ENCODE measurements at places on chromosomes 4 and X.

DNA sequence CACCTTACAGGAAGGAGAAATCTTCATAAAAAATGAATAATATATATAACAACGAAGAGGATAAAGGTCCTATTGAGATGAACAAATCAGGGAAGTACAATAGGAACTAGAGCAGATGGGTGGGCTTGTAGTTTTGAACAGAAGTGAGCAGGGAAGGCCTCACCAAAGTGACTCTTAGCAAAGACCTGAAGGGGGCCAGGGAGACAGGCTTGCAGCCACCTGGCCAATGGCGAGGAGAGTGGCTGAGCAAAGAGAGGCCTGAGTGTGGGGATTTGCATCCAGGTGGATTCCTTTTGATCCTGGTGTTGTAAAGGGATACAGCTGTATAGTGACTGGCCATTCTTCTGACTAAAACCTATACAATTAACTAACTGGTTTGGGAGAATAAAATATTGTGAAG, 354.1 kb downstream of the CAMK2D start:
- no peak for DNase-seq

DNA sequence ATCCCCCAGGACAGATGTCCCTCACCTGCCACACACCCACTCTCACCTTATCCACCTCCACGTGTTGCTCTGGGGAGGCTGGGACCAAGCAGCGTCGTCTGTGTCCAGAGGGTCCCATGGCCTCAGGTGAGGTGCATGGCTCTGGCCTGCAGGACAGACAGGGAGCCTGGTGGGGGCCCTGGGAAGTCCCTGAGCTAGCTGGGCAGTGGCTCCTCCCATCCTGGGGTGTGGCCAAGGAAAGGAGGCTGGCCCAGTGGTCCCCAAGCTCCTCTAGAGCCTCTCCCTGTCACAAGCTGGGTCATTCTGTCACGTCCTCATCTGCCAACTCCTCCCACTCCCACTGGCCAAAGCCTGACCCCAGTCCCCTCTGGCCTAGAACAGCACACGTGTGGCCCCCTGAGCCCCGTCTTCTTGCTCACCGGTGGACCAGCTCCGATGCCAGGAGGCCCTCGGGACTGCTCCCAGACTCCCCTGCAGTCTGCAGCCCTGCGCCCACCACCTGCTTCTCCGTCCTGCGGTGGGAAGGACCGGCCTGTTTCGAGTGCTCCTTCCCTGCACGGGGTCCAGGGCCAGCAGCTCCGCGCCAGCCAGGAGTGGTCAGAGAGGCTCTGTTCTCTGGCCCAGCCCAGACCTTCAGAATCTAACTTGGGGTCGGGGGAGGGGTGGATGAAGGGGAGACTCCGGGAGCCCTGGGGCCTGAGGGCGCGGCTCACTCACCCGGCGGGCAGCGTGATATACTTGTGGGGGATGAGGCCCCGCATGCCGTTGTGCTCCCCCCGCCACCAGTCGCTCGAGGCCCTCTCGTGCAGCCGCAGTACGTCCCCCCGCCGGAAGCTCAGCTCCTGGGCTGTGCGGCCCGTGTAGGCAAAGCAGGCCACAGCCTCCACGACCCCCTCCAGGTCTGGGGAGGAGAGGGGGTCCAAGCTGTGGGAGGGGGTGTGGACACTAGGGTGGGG, 4.8 kb downstream of the AVPR2 start:
- DNase-seq = no peak

GRCh38 chr4:5026371-5026770, 7.1 kb upstream of the CYTL1 start:
- DNase-seq = no peak

- DNase-seq = no peak
Observed at GRCh38 chr4:26206339-26206738, 114.5 kb upstream of the RBPJ start.

- DNase-seq = no peak
Observed at GRCh38 chr4:534576-535151, 35.7 kb downstream of the PIGG start.

GRCh38 chrX:17374619-17375366, at the start of gene NHS:
NHS (plus strand) TSS chrX:17375200; CDS start chrX:17375758, 558 bp downstream.
- DNase-seq = peak; percentile 27

Data from H54 (cell line).